ENCODE measurements at places on chromosomes 5 and 9.

GRCh38 chr9:71955300-71955915 is 44.0 kb downstream of the C9orf85 start:
- DNase-seq: no peak

- DNase-seq: no peak
Observed at GRCh38 chr5:375336-375920, 53.9 kb downstream of the AHRR start.

DNA sequence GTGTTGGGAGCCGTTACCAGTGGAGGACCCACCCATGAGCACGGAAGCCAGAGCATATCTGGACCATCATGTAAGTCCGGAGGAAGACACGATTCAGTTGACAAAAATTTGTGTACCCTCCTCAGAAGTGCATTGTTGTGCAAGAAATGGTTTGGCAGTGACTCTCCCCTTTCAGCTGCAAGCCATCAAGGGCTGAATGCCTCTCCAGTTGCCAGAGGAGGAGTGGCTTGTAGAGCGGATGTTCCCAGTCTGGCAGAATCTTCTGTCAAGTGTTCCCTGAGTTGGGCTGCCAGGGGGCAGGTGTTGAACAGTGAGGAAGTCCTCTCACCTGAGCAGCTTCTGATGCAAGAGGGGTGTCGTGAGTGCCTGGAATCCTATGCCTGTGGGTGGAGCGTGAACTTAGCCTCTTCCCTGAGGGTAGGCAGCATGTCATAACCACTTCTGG is 27.6 kb upstream of the CDKN2AIPNL start:
- DNase-seq: no peak

DNA sequence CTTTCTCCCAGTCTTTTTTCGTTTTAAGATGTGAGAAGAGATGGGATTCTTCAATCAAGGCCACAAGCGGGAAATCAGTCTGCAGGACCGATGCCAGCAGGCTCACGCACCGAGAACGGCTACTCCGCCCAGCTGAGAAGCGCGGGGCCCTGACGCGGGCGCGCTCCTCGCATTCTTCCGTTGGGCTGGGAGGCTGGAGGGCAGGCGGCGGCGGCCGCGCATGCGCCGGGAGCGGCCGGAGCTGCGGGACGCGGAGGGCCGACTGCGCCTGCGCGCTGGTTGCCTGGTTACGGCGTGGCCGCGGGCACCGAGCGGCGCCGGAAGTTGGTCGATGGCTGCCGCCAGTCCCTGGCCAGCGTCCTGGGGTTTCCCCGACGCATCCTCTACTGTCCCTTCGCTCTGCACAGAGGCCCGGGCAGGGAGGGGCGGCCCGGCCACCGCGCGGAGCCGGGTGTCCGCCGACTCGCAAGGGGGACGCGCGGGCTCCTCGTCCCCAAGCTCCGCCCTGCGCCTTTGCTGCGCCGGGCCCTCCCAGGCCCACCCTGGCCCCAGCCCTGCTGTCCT is 831 bp upstream of the SEC16A start:
- DNase-seq: peak; percentile 92

GRCh38 chr5:72166070-72166979 is 59.0 kb downstream of the MAP1B start:
- no peak for DNase-seq

GRCh38 chr5:8585230-8586018 is 716.5 kb downstream of the MTRR start:
- DNase-seq: no peak

GRCh38 chr9:129177443-129177790 is 644 bp downstream of the IER5L start:
- DNase-seq: no peak

Data from stimulated activated naive CD4-positive, alpha-beta T cell treated with Interleukin-2 at 50 U/mL for 16 hours (primary cell).